ENCODE measurements at places on chromosomes 5 and 9.

DNA sequence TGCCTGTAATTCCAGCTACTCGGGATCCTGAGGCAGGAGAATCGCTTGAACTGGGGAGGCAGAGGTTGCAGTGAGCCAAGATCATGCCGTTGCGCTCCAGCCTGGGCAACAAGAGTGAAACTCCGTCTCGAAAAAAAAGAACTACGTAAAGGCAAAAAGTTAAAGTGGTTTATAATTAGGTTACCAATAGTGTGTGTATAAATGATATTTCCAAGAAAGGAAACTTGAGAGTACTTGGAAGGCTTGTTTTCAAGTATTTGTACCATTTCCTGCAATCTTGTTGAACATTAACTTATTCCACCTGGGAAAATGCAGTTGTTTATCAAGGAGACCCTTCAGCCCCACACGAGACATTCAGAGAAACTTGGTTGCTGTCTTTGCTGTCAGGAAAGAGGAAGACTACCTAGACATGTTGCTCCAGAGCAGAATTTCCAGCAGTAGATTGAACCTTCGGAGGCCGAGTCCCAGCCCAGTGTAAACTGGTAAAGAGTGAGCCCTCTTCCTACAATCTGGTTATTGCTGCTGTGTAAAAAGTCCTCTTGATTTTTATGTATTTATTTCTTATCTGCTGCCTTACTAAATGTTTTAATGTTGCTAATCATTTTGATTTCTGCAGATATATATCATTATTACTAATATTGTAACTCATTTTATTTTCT is 30.1 kb downstream of the STXBP1 start:
- no peak for DNase-seq

DNA sequence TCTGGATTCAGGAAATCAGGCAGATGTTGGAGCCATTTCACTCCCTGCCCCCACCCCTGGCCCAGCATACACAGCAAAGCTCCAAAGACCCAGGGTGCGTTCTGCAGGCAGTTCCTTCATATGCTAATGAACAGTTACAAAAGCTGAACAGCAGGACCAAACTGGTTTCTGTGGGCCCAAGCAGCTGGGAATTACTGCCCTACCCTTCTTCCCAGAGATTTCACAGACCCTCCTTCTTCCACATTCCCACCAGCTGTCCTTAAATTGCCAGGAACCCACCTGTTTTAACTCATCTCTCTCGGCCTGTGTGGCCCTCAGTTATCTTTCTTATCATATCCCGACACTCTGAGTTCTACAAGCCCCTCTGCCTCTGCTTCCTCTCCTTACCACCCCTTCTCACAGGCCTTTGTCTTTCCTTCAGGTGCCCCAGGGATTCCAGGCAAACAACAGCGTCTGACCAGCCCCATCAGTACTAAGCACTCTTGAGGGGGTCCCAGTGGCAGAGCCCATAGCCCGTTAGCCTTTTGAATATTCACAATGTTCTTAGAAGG is 10.6 kb upstream of the F2RL1 start:
- no peak for DNase-seq

DNA sequence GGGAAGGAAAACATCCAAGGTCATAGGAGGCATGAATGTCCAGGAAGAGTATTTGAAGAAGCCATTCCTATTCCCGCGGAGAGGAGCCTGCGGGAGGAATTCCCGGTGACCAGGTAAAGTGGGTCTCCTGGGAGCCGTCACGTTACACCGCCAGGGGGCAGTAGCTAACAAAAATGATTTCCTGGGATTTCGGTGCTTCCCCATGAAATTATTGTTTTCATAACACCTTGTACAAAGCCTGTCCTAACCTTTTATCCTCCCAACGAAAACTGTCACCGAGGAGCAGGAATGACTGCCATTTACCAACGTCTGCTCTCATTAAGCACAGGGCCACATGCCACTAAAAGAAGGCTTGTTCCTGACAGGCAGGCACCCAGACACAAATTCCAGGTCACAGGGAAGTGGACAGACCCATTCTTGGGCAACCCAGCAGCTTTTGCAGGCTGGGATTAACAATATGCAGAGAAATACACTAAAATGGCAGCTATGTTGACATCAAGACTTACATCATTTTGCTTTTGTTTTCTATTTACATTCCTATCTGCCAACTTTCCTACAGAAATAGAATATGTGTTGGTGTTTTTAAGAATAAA is 41.2 kb upstream of the CTSL start:
- no peak for DNase-seq

DNA sequence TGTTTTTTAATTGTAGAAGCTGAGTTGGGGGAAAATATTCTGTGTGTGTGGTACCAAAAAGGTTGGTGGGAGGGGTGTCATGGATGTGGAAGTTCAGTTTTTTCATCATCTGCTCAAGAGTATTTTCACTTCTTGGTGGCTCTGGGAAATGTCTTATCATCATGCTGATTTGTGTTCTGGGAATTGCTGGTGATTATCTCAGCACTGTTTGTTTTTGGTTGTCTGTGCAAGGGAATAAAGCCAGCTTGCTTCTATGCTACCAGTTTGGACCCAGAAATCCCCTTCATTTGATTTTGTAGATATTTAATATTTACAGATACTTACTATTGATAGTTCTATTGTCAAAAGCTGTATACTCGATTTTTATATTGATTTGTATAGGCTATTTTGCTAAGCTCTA is 2289.7 kb downstream of the MAT2B start:
- DNase-seq, result no peak

GRCh38 chr9:24881361-24881760 is 335.7 kb upstream of the IZUMO3 start:
- no peak for DNase-seq

- no peak for DNase-seq
Observed at GRCh38 chr9:106626936-106627335, 236.0 kb upstream of the ZNF462 start.

DNA sequence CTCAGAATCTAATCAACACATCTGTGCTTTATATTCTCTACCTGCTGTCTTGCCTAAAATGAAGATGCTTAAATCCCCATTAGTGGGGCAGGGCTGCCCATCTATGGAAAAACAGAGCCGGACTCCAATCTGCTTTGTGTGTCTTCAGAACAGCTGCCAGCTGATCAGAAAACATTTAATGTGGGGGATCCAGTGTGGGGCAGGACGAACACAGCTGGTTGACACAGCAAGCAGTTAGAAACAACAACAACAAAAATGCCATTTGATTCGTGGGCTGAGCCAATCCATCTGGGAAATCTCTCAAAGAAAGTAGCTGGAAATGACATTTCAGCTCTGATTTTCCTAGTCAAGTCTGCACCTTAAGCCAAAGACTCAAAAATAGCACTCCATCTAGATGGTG is 99.8 kb downstream of the PPP2R2B start:
- DNase-seq, result no peak

GRCh38 chr5:58871648-58872242 is 288.9 kb downstream of the RAB3C start:
- DNase-seq, result no peak

DNA sequence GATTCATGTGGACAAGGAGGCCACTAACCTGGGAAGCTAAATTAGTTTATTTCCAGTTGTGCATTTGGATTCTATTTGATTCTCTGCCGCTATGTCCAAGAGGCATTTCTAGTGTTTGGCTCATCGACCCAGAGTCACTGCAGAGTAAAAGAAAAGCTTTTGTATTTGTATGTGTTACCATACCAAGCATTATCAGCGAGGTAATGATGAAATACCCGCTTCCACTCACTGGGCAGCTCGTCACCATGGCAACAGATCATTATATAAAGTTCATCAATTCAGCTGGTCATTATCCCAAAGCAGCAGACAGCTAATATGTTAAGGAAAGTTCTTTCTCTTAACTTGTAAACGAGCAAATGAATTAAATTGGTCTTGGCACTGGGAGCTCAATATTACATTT is 380.3 kb downstream of the SEMA5A start:
- no peak for DNase-seq

GRCh38 chr9:128396970-128397613 is 23.6 kb upstream of the CERCAM start:
- no peak for DNase-seq

DNA sequence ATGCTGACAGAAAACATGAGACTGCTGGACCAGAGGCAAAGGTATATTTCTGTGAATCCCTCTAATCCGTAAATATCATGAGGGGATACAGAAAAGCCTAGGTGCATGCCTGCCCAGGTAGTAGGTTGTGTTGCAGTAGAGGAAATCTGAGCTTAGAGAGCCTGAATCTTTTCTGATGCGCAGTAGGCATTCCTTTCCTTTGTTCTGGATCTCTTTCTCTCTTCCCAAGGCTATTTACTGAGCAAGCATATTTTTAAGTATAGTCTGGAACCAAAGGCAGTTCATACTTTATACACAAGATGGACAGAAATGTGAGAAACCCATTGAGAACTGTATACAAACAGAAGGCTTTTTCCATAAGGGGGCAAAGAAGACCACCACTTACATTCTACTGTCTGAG is 359.3 kb downstream of the TMEM161B start:
- DNase-seq, result no peak

DNA sequence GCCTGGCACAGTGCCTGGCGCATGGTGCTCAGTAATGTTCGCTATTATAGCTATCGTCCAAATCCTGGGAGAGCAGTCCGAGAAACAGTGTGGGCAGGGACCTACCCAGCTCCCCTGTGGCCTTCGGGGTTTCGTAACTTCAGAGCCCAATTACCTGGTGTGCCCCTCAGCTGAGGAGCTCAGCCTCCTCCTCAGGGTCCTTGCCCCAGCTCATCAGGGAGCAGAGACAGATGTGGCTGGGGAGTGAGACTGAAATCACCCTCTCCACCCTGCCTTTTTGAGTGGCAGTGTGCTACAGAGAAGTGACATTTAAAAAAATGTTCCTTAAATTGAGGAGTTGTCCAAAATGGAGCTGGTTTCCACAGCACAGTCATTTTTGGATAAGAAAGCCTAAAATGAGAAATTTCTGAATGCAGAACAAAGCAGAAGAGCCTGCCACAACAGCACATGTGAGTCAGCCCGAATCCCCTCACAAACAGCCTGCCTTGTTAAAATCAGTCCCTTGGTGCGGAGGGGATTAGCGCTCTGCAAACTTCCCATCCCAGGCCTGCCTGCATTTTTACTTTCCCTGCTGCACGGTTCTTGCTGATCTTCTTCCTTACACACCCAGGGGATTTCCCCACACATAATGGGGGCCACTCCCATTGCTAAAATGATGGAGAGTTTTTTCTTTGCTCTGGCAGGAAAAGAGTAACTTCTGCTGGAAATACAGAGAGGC is 78.1 kb upstream of the PITX1 start:
- DNase-seq, result no peak

- no peak for DNase-seq
Observed at GRCh38 chr5:177334781-177335700, 16.4 kb downstream of the LMAN2 start.

- DNase-seq, result no peak
Observed at GRCh38 chr9:94983552-94983951, 257.1 kb downstream of the AOPEP start.

- no peak for DNase-seq
Observed at GRCh38 chr9:97786341-97786740, 66.7 kb upstream of the FOXE1 start.

GRCh38 chr5:136563489-136563888 is 198.1 kb upstream of the TRPC7 start:
- no peak for DNase-seq

- no peak for DNase-seq
Observed at GRCh38 chr5:173456751-173457171, 128.5 kb upstream of the STC2 start.

DNA sequence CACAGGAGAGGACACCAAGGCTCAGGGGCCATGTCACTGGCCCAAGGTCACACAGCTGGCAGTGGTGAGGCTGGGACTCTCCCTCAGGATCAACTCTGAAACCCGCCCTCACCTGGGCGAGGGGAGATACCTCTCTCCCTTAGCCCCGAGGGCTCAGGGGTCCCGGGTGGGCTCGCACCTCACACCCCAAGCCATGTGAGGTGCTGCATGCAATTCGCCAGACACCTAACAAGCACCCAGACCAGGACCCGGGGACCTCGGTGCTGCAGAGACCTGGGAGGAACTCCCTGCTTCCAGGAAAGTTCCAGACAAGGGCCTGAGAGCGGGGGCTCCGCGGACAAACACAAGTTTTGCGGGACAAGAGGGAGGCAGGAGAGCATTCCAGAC is 19.3 kb downstream of the BRD3 start:
- DNase-seq, result no peak

- no peak for DNase-seq
Observed at GRCh38 chr5:42502613-42503470, 79.6 kb downstream of the GHR start.

DNA sequence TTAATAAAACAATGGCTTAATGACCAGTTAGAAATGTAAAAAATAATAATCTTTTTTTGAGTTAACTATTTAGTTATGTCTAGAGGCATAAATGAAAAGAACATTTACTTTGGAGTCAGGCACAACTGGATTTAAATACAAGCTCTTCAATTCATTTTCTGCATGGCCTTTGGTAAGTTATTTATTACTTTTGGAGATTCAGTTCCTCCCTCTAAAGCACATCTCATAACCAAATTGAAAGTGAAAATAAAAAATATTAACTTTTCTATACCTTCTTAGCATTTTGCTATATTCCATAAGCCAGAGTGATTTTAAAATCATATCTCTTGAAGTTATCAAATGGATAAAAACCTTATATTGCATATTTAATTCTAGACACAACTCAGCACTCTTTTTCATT is 434.9 kb upstream of the SMARCA2 start:
- DNase-seq, result no peak

- DNase-seq, result no peak
Observed at GRCh38 chr5:124627815-124628595, 118.4 kb downstream of the ZNF608 start.

DNA sequence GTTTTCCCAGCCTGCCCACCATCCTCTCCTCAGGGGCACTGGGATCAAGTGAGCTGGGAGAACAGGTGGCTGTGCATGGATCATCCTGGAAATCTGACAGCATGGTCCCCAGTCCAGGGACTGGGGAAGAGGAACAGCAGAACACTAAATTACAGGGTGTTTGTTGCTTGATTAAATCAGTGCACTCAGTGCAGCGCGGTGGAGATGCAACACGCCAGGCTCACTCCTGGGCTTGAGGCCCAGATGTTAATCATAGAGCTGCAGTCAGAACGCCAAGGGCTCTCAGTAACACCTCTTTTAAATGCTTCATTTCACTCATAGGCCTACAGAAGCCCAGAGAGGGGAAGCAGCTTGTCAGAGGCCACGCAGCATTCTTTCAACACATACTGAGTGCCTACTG is 14.2 kb upstream of the LARP1 start:
- DNase-seq, result no peak

DNA sequence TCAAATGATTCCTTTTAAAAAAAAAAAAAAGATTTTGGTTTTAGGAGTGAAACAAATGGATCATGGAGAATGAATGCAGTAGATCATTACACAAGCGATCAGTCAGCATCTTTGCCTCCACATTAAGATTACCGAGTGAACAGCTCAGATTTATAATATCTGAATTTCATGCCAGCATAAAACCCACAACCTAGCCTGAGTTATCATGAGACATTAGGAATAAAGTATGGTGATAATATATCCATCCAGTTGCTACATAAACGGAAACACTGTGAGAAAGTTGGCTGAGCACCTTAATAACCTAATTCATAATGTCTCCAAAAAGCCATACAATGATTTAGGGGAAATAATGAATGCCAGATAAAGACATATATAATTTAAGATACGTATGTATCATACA is 553.1 kb upstream of the TUSC1 start:
- no peak for DNase-seq

Measured in esophagus squamous epithelium (tissue), 5 donors.